Activated naive CD8-positive, alpha-beta T cell treated with anti-CD3 and anti-CD28 coated beads, Interleukin-2, amount 50 U/mL, for 16 hours (primary cell): ENCODE measurements at places on chromosomes 11 and 22.

DNA sequence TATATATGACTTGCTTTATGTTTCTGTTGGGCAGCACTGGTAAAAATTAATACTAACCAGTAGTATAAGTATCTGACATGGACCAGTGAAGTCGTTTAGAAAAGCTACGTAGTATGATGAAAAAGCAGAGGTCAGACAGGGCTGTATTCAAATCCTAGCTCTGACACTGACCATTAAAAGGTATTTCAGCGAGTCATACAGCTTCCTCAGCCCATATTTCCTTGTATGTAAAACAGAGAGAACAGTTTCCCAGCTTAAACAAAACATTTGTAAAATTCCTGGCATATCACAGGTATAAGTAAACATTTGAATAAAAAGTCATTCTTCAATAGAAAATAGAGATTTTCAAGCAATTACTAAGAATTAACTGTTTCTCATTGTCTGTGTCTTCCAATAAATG is 4.2 kb downstream of the NOX4 start:
- DNase-seq, result no peak

DNA sequence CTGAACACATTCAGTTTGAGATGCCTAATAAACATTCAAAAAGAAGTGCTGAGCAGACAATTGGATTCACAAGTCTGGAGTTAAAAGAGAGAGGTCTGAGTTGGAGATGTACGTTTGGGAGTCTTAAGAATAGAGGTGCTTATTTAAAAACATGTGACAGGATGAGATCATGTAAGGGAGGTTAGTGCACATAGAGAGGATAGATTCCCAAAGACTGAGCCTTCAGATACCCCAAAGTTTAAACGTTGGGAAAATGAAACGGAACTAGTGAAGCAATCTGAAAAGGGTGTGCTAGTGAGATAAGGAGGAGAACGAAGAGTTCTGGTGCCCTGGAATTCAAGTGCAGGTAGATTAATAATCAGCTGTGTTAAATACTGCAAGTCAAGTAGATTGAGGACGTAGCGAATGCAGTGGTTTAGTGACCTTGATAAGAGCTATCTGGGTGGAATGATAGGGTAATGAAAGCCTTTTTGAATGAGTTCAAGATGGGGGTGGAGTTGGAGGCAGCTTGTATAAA is 63.7 kb downstream of the HIPK3 start:
- DNase-seq, result no peak

DNA sequence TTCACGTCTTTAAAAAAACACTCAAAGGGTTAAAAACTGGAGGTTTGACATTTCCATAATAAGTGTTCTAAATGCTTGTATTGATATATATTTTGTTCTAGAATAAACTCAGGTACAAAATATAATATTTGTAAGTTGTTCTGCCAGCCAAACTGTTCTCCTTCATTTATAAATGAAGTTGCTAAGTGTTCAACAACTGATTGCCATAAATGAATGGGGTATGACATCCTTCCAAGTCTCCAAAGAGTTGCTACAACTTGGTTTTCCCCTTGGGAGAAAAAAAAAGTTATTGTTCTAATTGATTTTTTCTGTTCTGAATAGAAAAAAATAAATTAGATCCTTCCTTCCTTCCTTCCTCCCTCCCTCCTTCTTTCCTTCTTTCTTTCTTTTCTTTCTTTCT is 65.4 kb upstream of the BLID start:
- no peak for DNase-seq

GRCh38 chr11:112281726-112282125 is 21.1 kb upstream of the PLET1 start:
- DNase-seq, result no peak
